LHCN-M2 (cell line): ENCODE measurements at places on chromosomes 1 and 21. TPM values are rescaled to one million over a fixed set of nuclear protein-coding genes. Genes with fewer than 3 reads are reported as not detected.

DNA sequence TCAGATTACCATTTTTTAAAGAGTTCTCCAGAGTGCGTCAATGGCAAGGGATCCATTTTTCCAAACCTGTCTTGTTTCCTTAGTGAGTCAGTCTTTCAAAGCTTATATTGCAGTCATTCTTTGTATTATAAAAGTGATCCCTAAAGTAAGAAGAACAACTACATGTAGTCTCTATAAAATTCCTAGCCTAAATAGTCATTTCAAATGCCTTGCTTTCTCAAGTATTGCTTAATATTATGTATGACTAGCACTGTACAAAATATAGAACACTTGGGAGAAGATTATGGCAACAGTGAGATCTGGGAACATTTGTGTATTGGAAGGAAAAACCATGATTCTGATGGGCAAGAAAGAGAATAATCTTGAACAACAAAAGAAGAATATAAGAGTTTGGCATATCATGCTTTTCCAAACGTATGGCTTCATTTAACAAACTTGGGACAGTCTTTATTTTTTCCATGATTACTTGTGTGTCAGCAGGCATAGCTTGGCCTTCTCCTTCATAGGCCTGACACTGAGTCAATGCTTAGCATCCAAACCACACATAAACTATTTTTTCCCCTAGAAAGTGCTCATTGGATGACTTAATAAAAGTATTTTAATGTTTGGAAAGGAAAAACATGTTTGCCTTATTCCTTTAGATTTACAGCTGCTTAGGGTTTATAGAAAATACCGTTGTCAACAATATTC, 547.4 kb downstream of the LTN1 start:
- peak; percentile 78 for DNase-seq

The KIFAP3 gene
- 19.6 and 20.3 TPM in 2 replicates for total RNA-seq

DNA sequence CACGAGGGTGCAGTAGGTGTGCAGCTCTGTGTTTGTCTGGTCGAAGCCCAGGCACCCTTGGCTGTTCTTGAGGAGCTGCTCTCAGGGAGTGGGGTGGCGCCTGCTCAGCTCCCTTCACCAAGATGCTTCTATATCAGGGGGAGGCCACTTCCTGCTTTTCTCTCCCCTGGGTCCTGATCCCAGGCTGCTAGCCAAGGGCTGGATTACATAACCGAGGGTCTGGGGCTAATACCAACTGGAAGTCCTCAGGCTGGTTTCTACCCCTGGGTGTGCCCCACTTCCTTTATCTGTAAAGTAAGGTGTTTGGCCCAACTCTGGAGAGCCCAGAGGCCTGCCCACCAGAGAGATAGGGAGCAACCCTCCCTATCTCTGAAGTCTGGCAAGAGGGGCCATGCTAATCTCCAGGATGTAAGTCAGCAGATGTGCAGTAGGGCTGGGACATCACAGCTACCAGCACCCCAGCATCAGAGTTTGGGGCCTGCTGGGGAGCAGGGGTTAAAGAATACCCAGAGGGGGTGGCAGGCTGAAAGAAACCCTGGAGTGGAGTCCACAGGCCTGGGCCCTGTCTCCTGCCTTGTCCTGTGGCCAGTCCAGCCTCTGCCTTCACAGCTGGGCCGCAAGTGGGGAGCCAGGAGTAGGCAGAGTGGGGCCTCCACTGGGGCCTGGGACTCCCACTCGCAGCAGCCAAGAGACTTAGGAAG, 2.1 kb downstream of the SELENBP1 start:
- no peak for DNase-seq

The C1orf87 gene
- total RNA-seq: not detected in 2 replicates

The OR2T35 gene
- total RNA-seq: not detected in 2 replicates

The ENTREP3 gene
- total RNA-seq: 7.8 and 15.6 TPM in 2 replicates

The LCE1F gene
- not detected in 2 replicates for total RNA-seq

GRCh38 chr1:153617663-153618062, 1.5 kb upstream of the S100A14 start:
- no peak for DNase-seq

The PIGM gene
- 4.3 and 5.4 TPM in 2 replicates for total RNA-seq

The JMJD4 gene
- total RNA-seq: 30.2 and 32.4 TPM in 2 replicates

- DNase-seq: no peak
Measured at GRCh38 chr1:19074902-19075721, 118.6 kb upstream of the IFFO2 start.

The CTNNBIP1 gene
- total RNA-seq: 18.0 and 23.3 TPM in 2 replicates

- no peak for DNase-seq
Measured at GRCh38 chr1:55990007-55990406, 589.4 kb downstream of the PLPP3 start.

The ZNF683 gene
- total RNA-seq: not detected in 2 replicates

GRCh38 chr21:33685613-33686197, 43.4 kb downstream of the ITSN1 start:
- DNase-seq: peak; percentile 74

DNA sequence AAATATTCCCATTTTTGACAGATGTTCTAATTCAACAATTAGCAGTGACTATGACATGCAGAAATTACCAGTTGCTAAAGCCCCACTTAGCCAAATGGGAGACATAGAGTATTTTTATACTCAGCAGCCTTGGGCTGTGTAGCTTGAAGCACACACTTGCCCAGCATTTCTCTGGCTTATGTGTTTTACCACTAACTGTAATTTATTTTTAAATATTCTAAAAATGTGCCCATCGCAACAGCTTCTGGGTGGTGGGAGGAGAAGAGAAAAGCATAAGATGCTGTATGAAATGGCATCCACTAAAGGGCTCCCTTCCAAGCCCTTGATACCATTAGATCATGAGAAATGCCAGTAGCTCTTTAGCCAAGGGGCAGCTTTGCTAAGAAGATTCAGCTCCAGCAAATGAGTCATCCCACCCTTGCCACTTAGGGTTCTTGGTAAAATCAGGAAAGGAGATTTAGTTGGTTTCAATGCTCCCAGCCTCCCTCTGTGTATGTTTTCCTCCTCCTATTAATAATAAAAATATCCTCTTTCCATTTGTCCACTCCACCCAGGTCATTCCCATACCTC, 462.7 kb upstream of the DEPDC1 start:
- DNase-seq: no peak

DNA sequence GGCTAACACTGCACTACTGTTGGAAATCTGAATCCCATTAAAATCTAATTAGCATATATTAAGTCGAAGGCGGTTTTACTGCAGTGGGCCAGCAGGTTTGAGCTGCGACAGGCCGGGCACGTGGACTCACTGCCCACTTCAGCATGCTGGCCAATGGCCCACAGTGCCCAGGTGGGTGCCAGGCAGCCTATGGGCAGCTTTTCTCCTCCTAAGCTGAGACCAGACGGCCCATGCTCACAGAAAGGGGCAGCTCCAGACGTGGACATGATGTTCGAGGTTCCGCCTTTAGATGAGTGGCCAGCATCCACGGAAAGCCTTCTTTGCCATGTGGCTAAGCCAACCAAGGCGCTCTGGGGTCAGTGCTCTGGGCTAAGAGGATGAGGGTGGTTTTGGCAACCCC, 89.8 kb upstream of the KLHDC7A start:
- DNase-seq: no peak

- DNase-seq: no peak
Measured at GRCh38 chr1:3332662-3333061, 121.8 kb upstream of the ARHGEF16 start.

- DNase-seq: peak; percentile 26
Measured at GRCh38 chr1:65476327-65476726, 55.9 kb downstream of the LEPR start.

The SERPINC1 gene
- not detected in 2 replicates for total RNA-seq

The DNALI1 gene
- total RNA-seq: 13.3 and 13.9 TPM in 2 replicates

GRCh38 chr1:61588736-61589672, 135.9 kb downstream of the TM2D1 start:
- DNase-seq: peak; percentile 46

DNA sequence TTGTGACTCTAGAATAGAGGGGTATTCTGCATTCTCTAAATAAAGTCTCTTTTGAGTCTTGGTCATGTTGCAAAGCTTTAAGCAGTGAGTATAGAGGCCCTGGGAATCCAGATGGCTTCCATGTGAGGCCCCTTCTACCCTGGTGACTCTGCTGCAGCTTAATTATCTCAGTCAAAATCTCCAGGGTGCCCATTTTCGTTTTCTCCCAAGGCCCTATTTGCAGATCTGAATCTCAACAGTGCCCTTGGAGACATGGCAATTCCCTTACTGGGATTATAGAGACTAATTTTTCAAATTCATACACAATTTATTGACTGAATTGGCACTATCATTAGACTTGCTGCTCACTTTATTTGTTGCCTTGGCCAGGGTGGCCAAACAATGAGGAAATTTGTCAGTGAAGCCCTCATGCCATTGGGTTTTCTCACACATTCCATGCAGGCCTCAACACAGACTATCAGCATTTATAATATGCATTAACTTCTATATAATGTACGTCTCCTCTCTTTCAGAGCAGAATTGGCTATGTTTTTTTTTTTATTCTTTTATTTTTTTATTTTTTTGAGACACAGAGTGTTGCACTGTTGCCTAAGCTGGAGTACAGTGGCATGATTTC, 35.1 kb downstream of the PROX1 start:
- DNase-seq: no peak

GRCh38 chr1:1212780-1213344, 1.1 kb downstream of the TNFRSF4 start:
- peak; percentile 37 for DNase-seq

- no peak for DNase-seq
Measured at GRCh38 chr1:9827558-9828185, 3.9 kb upstream of the CLSTN1 start.

- DNase-seq: no peak
Measured at GRCh38 chr1:19606817-19607642, 37.1 kb upstream of the NBL1 start.
